ENCODE measurements at places on chromosomes 13 and 19.

DNA sequence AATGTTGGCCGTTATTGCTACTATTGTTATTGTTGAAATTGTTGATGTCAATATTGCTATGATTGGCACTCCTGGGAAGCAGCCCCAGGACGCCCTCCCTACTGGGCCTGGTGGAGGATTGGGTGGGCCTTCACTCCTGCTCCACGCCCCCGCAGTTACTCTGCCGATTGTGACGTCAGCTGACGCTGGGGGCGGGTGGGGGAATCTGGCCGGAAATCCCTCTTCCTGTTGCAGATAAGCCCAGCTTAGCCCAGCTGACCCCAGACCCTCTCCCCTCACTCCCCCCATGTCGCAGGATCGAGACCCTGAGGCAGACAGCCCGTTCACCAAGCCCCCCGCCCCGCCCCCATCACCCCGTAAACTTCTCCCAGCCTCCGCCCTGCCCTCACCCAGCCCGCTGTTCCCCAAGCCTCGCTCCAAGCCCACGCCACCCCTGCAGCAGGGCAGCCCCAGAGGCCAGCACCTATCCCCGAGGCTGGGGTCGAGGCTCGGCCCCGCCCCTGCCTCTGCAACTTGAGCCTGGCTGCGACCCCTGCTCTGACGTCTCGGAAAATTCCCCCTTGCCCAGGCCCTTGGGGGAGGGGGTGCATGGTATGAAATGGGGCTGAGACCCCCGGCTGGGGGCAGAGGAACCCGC, at the start of gene ETV2:
TSS of gene ETV2 (plus strand) at position 231 of the 637 bp plus-strand sequence. CDS start 716 bp downstream, outside the sequence.
- no peak for DNase-seq

DNA sequence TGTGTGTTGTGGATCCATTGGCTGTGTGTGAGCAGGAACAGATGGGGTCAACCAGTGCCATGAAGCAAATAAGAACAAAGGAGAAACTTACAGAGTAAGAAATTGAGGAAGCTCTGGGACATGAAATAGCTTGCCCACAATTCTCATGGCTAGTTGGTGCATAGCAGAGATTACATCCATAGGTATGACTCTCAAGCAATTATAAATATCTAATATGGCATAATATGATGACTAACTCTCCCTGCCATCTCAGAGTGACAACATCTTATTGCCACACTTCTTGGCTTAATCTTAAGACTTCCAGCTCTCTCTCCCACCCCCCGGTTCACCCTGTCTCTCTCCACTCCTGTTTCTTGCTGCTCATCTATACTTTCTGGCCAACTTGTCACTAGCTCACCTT, 53.3 kb downstream of the OXGR1 start:
- no peak for DNase-seq

DNA sequence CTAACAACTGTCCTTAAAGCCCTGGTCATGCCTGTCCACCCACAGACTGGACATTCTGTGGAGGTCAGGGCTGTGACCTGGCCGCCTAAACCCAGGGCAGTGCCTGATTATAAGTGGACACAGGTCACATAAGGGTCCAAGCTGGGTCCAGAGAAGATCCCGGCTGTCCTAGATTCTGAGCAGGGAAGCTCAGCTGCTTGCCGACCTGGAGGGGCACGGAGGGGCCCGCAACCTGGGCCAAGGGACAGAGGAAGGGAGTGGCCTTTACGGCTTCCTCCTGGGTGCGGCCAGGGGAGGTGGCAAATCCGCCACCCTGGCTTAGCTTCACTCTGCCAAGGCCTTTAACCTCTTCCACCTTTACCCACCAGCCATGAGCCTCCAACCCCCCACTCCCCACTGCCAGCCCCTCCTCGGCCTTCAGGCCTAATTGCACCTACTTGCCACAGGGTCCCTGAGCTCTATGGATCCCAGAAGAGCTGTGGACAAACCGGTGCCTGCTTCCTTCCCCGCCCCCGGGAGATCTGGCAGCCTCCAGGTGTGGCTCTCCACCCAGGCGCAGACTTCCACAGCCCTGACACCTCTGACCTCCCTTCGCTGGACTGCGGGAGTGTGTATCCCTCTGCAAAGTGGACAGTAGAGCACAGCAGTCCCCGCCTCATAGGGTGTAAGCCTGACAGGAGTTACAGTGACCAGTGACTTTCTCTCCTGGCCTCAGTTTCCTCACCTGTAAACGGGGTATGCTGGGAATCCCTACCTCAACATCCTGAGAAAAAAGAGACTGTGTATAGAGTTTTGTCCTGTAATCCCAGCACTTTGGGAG, 1.7 kb downstream of the CD320 start:
- no peak for DNase-seq

DNA sequence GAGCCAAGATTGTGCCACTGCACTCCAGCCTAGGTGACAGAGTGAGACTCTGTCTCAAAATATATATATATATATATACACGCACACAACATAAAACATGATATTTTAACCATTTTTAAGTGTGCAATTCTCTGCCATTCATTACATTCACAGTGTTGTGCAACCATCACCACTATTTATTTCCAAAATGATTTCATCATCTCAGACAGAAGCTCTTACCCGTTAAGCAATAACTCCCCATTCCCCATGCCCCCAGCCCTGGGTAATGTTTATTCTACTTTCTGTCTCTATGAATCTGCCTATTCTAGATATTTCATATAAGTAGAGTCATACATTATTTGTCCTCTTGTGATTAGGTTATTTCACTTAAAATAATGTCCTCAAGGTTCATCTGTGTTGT, 20.3 kb downstream of the WDR88 start:
- DNase-seq: no peak

GRCh38 chr19:1104311-1105007, 665 bp downstream of the GPX4 start:
- peak; percentile 24 for DNase-seq

GRCh38 chr19:41230067-41230857, 11.2 kb downstream of the AXL start:
- no peak for DNase-seq

- no peak for DNase-seq
These were observed 3.1 kb downstream of the FTL start for GRCh38 chr19:48968179-48968661.

- DNase-seq: no peak
These were observed 25.2 kb upstream of the KATNAL1 start for GRCh38 chr13:30332456-30333143.

All from kidney glomerular epithelial cell (primary cell).